ENCODE measurements at places on chromosomes 1 and 21.

DNA sequence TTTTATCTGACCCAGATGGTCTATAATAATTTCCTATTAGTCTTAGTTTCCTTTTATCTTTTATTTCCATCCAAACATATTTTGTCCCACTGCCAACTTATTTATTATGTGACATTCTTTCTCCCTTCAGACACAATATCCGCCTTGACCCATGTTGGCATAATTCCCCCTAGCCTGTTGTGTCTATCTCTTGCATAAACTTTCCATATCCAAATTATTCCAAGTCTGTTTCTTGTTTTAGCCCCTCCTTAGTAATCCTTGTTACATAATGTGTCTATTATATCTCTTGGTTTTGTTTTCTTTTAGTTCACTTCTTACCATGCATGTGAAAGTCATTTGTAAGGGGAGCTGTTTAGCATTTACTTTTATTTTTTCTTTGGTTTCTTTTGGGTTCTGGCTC is 81.6 kb upstream of the CACHD1 start:
- no peak for DNase-seq

- no peak for DNase-seq
Observed at GRCh38 chr1:217253985-217254384, 376.9 kb downstream of the GPATCH2 start.

GRCh38 chr1:58363585-58363984 is 182.9 kb downstream of the OMA1 start:
- no peak for DNase-seq

- DNase-seq = no peak
Observed at GRCh38 chr1:5742032-5742431, 250.2 kb downstream of the NPHP4 start.

DNA sequence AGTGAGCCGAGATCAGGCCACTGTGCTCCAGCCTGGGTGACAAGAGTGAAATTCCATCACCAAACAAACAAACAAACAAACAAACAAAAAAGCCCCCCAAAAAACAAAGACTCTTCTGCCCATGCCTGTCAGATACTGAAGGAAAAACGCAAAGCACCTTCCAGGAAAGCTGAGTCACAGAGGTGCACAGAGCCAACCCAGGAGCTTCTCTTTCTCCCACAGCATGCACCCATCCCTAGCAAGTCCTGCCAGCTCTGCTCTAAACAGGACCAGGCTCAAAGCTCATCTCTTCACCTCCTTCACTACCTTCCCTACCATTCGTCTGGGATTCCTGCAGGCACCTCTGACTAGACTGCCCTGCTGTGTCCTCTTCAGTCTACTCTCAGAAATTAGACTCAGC is 46.5 kb downstream of the ETS2 start:
- no peak for DNase-seq

GRCh38 chr1:223345720-223346119 is 18.3 kb downstream of the SUSD4 start:
- no peak for DNase-seq

DNA sequence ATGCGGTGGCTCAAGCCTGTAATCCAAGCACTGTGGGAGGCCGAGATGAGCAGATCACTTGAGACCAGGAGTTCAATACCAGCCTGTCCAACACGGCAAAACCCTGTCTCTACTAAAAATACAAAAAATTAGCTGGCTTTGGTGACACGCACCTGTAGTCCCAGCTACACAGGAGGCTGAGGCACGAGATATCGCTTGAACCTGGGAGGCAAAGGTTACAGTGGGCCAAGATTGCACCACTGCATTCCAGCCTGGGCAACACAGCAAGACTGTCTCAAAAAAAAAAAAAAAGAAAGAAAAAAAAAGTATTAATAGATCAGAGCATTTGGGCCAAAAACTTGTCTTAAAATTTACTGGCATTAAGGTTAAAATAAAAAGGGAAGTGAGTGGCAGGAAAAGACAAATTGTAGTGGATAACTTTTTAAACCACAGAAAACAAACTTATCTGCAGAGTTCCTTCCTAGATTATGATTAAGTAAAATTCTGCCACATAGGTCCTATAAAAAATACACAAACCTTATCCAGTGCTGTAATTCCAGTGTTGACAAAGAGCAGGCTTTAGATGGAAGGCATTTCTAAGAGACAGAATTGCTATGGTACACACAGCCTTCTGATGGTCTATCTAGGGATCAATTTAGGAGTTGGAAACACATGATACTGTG is 53.3 kb downstream of the EIF4G3 start:
- no peak for DNase-seq

GRCh38 chr1:117094841-117095604 is 26.5 kb downstream of the TRIM45 start:
- DNase-seq = peak; percentile 52

GRCh38 chr1:87225171-87225570 is 103.5 kb upstream of the LMO4 start:
- no peak for DNase-seq

GRCh38 chr1:3132660-3133059 is 63.7 kb downstream of the PRDM16 start:
- no peak for DNase-seq

DNA sequence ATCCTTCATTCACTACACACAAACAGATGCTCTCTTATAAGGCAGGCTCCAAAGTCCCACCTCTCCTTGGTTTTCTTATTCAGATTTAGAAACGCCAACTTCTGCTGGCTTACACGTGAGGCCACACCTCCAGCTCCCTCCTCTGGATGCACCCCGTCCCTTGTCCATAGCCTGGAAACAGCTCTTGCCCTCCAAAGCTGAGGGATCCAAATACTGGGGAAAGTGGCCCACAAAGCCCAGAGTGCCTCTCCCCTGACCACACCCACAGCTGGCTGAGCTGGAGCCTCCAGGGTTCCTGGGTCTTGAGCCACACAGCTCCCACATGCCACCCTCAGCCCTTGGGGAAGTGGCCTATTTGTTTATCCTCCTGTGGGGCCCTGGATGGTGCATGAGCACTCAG is 4.5 kb downstream of the LAD1 start:
- no peak for DNase-seq

DNA sequence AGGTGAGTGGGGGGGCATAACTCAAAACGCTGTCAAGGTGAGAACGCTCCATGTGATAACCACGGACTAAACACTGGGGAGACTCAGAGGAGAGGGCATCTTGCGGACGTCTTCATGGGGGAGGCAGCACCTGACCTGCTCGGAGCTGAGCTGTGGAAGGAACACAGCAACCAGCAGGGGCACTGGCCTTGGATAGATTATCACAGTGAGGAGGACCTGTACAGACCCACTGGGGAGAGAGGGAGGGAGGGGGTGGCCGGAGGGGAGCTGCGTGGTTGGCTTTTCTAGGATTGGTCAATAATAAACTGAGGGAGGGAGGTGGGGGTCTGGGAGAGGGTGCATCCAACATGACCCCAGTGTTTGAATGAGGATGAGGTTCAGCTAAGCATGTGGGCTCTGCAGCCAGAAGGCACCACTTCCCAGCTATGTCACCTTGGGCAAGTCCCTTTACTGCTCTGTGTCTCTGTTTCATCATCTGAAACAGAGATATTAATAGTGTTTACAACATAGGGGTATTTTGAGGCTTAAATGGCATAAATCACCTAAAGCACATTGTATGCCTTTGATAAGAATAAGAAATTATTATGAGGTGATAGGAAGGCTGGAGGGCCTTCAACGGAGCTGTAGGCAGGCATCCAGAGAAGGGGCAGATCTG is 123.3 kb downstream of the GRIK3 start:
- DNase-seq = no peak

- DNase-seq = no peak
Observed at GRCh38 chr1:26743426-26744059, 44.2 kb upstream of the PIGV start.

GRCh38 chr21:45132841-45133573 is 58.6 kb downstream of the ADARB1 start:
- DNase-seq = no peak

GRCh38 chr1:42260376-42261070 is 74.5 kb downstream of the FOXJ3 start:
- DNase-seq = no peak

GRCh38 chr1:74513411-74514300 is 1.2 kb upstream of the LRRC53 start:
- DNase-seq = no peak

GRCh38 chr1:22553991-22554522 is 9.2 kb upstream of the EPHA8 start:
- DNase-seq = no peak

DNA sequence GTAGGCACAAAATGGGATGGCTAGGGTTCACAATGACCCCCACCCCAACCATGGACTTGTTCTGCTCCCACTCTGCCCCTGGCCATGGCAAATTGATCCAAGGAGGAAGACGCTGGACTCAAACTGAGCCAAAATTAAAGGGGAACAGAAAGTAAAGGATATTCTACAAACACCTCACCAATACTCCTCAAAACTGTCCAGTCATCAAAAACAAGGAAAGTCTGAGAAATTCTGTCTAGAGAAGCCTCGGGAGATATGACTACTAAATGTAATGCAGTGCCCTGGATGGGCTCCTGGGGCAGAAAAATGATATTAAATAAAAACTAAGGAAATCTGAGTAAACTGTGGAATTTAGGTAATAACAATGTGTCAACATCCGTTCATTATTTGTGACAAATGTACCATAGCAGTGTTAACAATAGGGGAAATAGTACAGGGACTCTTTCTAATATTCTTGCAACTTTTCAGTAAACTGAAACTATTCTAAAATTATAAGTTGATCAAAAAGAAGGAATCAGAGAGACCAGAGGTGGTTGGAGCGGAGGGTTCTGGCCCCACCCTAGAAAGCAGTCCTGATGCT is 45.0 kb downstream of the MIS18A start:
- no peak for DNase-seq

DNA sequence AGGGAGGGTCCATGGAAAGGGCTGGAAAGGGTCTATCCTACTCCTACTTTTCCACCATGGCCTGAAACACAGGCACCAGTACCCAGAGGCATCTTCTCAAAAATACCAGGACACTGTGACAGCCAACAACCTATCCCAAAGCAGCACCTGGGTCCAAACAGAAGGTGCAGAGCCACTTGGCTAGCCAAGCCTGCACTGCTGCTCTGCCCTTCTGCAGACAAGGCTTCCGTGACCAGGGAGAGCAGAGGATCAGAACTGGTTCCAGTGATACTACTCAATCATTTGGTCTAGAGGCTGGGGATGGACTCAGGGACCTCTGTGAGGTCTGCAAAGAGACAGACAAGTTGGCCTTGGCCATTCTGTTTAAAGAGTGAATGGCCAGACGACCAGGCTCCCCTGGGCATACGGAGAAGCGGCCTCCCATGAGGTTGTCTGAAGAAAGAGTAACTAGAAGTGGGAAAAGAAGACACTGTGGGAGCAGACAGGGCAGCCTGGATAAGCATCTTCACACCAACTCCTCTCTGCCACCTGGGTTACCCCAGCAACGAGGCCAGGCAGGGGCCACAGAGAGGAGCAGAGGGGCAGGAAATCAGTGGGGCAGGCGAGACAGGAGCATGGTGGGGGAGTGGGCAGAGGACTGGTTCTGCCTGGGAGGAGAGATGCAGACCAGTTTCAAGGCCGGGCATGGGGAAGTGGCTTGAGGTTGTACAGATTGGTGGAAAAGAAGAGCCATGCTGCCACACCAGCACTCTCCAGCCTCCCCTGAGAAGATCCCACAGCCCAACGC is 5.7 kb downstream of the KCNN3 start:
- no peak for DNase-seq

GRCh38 chr1:8429549-8430110 is 111.7 kb downstream of the SLC45A1 start:
- DNase-seq = no peak

DNA sequence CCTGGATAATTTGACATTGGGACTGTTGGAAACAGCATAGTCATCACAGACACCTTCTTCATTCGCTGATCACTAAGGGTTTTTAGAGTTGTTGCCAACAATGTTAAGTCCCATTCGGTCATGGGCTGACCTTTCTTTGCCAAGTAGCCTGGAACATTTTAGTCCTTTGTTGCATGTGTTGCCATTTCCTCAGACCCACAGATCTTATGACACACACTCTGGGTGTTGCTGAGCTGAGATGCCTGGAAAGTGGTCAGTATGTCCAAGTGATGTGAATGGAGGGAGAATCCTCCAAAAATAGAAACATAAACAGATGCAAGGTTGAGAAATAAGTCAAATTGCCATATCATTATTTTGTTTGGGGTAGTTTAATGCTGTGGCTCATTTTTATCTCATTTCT is 61.5 kb upstream of the GJA5 start:
- peak; percentile 35 for DNase-seq

DNA sequence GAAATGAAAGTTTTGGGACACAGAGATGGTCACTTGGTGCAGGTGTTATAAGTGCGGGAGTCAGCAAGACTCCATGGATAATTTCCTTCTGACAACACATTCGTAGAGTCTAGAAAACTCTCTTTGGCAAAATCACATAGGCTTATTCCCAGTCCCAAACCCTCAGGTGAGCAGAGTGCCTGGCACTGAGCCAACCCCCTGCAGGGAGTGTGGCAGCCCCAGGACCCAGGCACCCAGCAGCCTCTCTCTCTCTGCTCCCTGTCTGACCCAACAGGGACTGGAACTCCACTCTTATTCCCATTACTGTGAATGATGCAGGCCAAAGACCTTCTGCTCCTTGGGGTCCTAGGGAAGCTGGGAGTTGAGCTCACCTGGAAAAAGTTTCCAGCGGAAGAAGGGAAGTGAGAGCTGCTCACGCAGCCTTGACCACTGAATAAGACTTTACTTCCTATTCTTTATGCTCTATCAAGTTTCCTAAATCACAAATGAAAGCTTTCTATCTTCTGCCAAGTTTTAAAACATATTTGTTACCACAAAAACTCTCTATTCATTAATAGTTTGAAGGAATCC is 132.6 kb upstream of the ETV3 start:
- no peak for DNase-seq

GRCh38 chr1:219374046-219374566 is 200.4 kb downstream of the LYPLAL1 start:
- no peak for DNase-seq

GRCh38 chr1:221206076-221206475 is 326.8 kb downstream of the HLX start:
- no peak for DNase-seq

- DNase-seq = no peak
Observed at GRCh38 chr1:109498161-109498801, 4.4 kb downstream of the CYB561D1 start.

- no peak for DNase-seq
Observed at GRCh38 chr21:35138665-35139381, 89.7 kb upstream of the RUNX1 start.

- DNase-seq = no peak
Observed at GRCh38 chr1:244849189-244849866, 13.9 kb downstream of the COX20 start.

DNA sequence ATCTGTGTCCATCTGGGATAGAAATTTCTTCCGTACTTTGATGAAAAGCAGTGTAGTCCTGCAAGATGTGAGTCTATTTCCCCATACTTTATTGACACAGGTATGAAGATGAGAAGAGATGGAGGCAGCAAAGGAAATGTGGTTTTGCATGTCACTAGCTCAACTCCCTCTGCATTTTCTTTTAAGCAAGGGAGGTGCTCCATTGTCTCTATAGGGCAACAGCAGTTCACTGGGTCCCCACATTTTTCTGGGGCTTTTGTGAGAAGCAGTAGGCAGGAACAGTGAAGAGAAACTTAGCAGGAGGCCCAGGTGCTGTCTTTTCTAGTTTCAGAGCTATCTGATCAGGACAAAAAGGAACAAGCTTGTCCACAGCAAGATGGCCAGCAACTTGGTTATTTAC is 37.1 kb downstream of the C21orf91 start:
- DNase-seq = no peak

- DNase-seq = no peak
Observed at GRCh38 chr1:39043513-39043912, 17.4 kb downstream of the NDUFS5 start.
